ENCODE measurements at places on chromosomes 7 and 10.

DNA sequence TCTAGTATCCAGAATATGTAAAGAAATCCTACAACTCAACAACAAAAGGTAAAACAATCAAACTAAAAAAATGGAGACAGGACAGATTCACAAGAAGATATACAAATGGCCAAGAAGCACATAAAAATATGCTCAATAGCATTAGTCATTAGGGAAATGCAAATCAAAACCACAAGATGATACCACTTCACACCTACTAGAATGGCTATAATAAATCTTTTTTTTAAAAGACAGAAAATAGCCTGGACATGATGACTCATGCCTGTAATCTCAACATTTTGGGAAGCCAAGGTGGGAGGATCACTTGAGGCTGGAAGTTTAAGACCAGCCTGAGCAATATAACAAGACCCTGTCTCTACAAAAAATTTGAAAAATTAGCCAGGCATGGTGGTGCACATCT, 27.9 kb upstream of the CHCHD3 start:
- DNase-seq = no peak

DNA sequence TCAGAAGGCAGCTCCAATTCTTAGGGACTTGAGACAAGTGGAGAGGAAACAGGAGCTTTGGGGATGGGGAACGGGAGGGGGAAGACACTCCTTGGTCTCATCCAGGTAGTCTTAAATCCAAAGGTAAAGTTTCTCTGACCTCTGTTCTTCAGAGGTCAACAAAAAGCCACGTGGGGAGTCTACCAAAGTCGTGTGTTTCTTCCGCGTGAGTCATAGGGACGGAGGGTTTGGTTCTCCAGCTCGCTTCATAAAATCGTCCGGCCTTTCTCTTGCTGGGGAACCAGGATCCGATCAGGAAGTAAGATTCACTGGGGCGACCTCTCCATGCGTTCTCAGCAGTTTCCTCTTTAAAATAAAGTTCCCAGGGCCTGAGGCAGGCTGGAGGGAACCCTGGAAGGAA, 275.7 kb downstream of the TCERG1L start:
- DNase-seq = no peak

- no peak for DNase-seq
Measured at GRCh38 chr10:10941127-10941730, 76.4 kb upstream of the CELF2 start.

DNA sequence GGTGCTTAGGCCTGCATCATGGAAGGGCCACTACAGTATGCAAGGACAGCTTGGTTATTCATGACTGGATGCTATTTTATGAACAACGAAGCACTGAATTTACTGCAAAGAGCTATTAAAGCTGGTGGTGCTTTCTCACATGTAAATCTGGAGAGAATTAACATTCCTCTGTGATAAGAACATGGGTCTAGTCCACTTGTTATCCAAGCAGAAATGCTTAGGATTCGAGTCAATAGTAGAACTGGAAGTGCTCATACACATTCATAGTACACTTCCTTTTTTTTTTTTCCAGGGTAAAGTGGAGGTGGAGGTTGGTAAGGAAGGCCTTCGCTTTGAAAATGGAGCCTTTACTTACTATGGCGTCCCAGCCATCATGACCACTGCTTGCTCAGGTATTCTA, 35.0 kb downstream of the CNNM1 start:
- no peak for DNase-seq

GRCh38 chr7:134907000-134907399, 79.3 kb upstream of the AGBL3 start:
- DNase-seq = no peak

- no peak for DNase-seq
Measured at GRCh38 chr10:80491251-80492102, 37.4 kb downstream of the TSPAN14 start.

DNA sequence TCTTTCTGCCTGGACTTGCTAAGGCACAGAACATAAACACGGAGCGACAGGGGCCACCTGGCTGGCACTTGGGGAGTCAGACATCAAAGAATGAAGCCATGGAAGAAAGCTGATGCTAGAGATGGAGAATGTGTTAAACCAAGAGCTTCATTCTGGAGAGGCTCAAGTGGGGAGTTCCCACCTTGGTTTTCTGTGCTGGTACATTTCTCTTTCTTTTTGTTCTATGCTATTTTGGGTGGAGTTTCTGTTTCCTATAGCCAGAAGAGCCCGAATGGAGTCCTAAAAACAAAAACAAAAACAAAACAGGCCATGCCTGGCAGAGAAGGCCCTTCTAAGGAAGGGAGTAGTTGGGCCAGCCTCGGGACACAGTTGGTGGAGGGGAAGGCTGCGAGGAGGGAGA, 148.4 kb upstream of the PRR15 start:
- no peak for DNase-seq

GRCh38 chr7:830069-830468, 2.2 kb upstream of the SUN1 start:
- DNase-seq = no peak

All from activated CD8-positive, alpha-beta memory T cell treated with anti-CD3 and anti-CD28 coated beads, Interleukin-2, amount 50 U/mL, for 4 hours (primary cell).